Fibroblast of the conjunctiva (primary cell): ENCODE measurements at places on chromosomes 12 and 14.

DNA sequence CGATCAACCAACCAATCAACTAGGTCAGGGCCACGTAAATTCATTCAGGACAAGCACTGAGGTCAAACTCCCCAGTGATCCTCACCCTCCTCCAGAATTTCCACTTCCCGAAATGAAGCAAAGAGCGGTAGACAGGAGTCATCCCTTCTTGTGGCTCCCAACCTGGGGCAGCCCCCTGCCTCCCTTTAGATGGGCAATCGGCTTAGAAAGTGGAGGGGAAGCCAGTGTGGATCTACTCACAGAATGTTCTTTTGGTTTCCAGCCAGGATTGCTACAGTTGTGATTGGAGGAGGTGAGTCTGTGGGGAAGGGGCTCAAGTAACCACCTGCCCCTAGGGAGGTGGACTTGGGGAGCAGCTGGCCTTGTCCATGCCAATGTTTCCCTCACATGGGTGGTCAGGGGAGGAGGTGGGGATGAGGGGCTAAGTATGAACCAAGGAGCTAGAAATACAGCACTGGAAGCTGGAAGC lies 4.1 kb downstream of the IFI27 start:
- no peak for DNase-seq

GRCh38 chr14:99889268-99889667 lies 96.1 kb downstream of the EML1 start:
- no peak for DNase-seq

DNA sequence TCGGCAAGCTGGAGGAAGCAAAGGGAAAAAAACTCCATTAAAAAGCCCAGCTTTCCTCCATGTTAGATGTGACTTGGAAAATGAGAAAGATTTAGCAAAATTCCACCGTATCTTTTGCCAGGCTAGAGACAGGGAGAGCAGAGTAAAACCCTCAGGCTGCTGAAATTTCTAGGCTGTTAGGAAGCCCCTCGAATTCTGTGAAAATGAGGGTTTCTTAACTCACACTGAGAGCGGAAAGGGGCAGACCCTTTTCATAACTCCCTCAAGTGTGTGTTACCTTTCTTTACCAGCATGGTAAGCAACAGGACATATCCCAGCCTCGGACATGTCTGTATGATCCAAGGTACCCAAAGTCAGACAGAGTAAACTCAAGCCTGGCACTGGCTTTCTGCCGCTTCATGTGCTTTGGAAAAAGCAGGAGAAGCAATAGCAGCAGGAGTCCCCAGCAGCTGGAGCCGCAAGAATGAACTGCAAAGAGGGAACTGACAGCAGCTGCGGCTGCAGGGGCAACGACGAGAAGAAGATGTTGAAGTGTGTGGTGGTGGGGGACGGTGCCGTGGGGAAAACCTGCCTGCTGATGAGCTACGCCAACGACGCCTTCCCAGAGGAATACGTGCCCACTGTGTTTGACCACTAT lies at the start of gene RHOJ:
TSS of gene RHOJ (plus strand) at position 37 of the 637 bp plus-strand sequence. CDS start at position 464, 427 bp downstream.
- no peak for DNase-seq

- DNase-seq: no peak
Observed at GRCh38 chr12:6923851-6924250, 3.9 kb upstream of the ATN1 start.

GRCh38 chr14:76550534-76550933 lies 174.6 kb downstream of the ESRRB start:
- DNase-seq: no peak

DNA sequence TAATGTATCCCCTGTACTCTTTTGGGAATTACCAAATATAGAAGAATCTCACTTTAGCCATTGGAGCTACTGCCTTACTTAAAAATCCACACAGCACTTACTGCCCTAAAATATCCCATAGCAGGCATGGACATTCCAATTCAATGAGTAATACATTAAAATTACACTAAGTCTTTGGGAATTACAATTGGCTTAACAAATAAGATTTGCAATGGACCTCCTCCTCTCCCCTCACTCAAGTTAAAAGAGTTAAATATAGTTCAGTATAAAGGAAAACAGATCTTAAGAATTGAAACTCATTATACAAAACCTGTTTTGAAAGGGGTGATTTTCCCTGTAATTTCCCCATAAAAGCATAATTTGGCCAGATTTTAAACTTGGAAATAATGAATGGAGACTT lies 477.1 kb downstream of the SLC16A7 start:
- DNase-seq: peak; percentile 3

DNA sequence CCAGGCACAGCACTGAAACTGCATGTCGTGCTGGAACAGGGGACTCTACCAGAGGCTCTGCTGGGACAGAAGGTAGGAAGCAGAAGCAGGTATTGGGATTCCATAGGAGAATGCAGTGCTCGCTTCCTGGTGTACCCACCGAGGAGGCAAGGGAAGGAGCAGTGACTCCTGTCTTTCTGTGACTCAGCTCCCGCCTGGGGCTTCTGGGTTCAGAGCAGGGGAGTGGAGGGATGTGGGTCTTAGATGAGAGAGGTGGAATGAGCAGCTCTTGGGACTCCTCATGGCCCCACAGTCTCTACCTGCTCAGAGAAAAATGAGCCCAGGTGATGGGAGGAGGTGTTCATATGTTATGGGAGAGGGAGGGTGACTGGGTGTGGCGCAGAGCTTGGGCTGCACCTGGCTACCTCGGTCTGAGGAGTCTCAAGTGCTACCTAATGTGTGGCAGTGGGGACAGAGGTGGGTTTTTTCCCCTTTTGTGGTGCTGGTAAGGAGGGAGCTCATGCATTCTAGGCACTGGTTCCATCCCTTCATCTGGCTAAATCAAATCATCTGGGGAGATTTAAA lies 26.3 kb downstream of the WNT5B start:
- DNase-seq: no peak

DNA sequence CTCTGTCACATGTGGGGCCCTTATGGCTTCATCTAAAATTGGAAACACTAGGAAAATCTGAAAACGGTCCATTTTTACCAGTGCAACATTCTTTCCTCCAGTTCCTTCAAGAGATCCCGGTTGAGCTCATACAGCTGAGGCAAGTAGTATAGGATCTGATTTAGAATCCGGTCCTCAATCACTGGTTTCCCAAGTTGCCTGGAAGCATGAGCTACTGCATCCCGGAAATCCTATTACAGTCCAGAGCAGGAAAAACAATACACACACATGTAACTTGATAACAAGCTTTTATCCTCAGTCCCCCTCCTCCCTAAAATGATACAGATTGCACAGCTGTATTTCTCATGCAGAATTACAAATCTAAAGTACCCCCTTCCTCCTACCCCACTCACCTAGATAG lies 67.9 kb upstream of the NR2C1 start:
- no peak for DNase-seq

- DNase-seq: no peak
Observed at GRCh38 chr12:131082290-131083194, 128.8 kb downstream of the ADGRD1 start.

- no peak for DNase-seq
Observed at GRCh38 chr12:69000540-69001243, 67.7 kb upstream of the CPM start.

DNA sequence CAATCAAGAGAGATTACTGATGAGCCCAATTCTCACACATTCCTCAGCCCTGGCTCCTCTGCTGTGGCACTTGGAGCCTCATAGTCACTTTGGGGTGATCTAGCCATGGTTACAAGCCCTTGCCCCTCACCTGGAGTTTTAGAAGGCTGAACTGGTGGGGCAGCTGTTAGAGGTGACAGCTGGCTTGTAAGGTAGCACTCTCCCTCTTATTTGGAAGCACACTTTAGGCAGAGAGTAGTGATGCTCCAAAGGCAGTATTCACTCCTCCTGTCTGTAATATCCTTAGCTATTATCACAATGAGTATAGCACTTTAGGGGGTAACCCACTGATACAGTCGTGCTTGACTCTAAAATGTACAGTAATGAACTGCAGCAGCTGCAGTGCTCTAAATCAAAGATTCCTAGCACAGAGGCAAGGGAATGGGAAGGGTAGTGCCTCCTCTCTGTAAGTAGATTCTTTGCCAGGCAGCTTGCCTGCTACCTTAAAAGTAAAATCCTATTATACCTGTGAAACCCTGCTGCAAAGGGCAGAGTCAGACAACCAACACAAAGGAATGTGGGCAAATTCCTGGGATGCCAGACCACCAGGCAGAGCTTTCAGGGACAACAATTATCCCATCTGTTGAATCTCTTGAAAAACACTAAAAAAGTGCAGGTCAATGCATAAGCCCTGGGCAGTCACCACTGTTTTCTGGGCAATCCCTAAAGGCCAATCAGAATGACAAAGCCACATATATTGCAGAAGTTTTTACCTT lies 336.3 kb downstream of the NOVA1 start:
- DNase-seq: no peak

DNA sequence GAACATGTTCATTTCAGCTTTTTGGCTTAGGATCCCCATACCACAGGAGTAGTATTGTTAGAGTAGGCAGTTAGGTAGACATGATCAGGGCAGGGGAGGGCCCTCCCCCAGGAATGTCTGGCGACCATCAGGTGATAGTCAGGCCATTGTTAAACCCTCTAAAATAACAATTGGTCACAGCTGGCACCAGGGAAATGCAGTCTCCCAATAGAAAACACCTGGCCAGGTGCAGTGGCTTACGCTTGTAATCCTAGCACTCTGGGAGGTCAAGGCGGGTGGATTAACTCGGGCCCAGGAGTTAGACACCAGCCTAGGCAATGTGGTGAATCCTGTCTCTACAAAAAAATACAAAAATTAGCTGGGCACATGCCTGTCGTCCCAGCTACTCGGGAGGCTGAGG lies 187.1 kb downstream of the MON2 start:
- no peak for DNase-seq

GRCh38 chr14:20489093-20489994 lies 16.0 kb upstream of the RNASE10 start:
- no peak for DNase-seq

DNA sequence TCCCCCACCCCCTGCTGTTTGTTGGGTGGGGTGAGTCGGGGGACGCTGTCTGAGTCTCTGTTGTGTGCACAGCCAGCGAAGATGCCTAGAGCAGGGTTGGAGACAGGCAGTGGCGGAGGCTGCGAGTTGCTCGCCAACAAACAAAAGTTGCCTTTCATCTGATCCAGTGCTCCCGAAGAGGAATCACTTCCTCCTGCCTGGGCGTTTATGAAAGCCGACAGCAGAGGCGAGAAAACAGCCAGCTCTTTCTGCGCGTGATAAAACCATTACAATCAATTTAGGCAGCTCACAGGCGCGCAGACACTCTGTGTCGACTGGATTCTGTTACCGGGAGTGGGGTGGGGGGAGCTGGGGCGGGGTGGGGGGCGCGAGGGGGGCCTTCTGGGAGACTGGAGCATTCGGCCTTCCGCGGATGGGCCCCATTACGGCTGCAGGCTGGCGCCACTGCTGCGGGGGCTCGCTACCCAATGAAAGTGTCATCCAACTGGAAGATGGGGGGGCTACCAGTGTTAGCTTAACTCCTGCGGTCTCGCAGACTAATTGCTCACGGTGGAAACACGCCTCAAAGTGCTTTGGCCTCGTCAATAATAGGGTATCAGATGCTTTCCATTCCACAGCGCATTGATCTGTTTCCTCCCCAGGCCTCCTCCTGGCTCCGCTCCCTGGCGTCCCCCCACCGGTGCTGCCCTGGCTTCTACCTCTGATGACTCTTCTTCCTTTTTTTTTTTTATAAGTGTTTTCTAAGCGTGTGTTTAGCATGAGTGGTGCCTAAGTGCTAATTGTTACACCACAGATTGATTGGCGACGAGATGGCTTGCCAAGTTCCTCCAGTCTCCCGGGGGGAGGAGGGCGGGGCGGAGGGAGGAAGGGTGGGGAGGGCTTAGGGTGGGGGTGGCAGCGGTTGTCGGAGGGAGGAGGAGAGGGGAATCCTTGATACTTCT lies 678.4 kb downstream of the MED13L start:
- no peak for DNase-seq

GRCh38 chr12:46367351-46368029 lies 5.1 kb downstream of the SLC38A2 start:
- no peak for DNase-seq

- no peak for DNase-seq
Observed at GRCh38 chr14:95034788-95035187, 122.5 kb downstream of the DICER1 start.

DNA sequence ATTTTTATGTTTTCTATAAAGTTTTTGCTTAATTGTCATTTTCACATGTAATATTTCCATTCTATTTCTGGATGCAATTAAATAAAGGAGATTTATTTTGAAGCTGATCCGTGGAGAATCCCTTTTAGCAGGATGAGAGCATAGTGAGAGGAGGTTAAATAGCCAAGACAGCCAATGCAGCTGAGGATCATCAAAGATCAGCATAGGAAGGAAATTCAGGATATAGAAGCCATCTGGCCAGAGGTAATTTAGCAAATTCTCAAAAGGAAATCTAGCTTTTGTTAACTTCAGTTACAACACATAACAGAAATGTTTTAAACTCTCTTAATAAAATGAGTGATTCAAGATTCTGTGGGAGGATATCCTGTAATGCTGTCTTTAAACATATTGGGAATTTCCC lies 122.8 kb upstream of the PDE3A start:
- DNase-seq: no peak

- DNase-seq: no peak
Observed at GRCh38 chr12:47862881-47863280, 41.9 kb downstream of the VDR start.

GRCh38 chr12:48034835-48035805 lies 30.8 kb upstream of the COL2A1 start:
- DNase-seq: no peak

- DNase-seq: no peak
Observed at GRCh38 chr14:48616931-48617330, 941.5 kb upstream of the MDGA2 start.

DNA sequence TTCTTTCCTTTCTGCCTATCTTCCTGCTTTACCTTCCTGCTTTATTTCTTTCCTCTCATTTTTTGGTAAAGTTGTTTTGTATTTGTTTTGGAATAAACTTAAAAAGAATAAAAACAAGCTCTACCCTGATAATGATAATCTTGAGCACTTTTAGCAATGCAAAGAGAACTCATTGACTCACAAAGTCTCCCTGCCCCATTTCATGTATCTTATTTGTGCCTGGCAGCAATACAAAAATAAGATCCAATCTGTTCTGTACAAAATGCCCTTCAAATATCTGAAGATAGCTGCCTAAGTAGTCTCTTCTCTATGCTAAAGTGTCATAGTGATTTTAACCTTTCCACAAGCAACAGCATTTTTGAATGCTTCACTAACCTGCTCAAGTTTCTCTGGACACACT lies 31.1 kb upstream of the ETNK1 start:
- DNase-seq: no peak

DNA sequence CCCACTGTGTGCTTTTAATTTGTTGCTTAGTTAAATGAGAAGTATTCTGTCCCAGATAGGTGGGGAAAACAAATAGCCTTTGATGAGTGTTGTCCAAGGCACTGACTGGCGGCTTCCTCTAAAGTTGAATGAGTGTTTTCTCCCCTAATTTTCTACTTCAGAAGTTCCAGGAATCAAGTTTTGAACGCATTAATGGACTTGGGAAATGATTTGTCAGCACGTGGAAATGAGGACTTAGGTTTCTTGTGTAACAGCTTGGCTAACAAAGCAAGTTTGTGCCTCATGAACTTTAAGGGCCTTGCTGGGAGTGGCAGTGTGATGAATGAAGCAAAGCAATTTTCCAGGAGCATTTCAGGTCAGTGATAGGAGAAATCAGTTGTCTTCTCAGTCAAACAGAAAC lies 56.9 kb downstream of the LIN52 start:
- DNase-seq: no peak

- no peak for DNase-seq
Observed at GRCh38 chr12:69161829-69162228, 77.5 kb upstream of the CPSF6 start.
